ENCODE measurements at places on chromosomes 4 and X. TPM values are rescaled to one million over a fixed set of nuclear protein-coding genes. Genes with fewer than 3 reads are reported as not detected.

GRCh38 chr4:30903502-30904214, 183.5 kb downstream of the PCDH7 start:
- no peak for DNase-seq
- H3K36me3 ChIP-seq = no peaks in the 10 kb centered on the region
- no peaks in the 10 kb centered on the region for H3K4me1 ChIP-seq
- no peaks in the 10 kb centered on the region for H3K27me3 ChIP-seq

GRCh38 chr4:24428850-24429249, 155.5 kb downstream of the DHX15 start:
- H3K4me3 ChIP-seq = no peak overlapping the region
- DNase-seq = no peak
- H3K36me3 ChIP-seq = no peaks in the 10 kb centered on the region
- H3K27ac ChIP-seq = no peak overlapping the region
- H3K4me1 ChIP-seq = no peaks in the 10 kb centered on the region

- H3K27me3 ChIP-seq = no peaks in the 10 kb centered on the region
- no peak overlapping the region for H3K27ac ChIP-seq
- H3K4me3 ChIP-seq = no peak overlapping the region
- no peaks in the 10 kb centered on the region for H3K36me3 ChIP-seq
- no peak for DNase-seq
These were observed 23.4 kb downstream of the ARHGEF9 start for GRCh38 chrX:63761639-63762038.

- H3K4me1 ChIP-seq = no peaks in the 10 kb centered on the region
- no peaks in the 10 kb centered on the region for H3K36me3 ChIP-seq
- H3K4me3 ChIP-seq = no peak overlapping the region
- no peak for DNase-seq
- H3K27me3 ChIP-seq = no peaks in the 10 kb centered on the region
- H3K27ac ChIP-seq = no peak overlapping the region
These were observed 96.5 kb upstream of the EFHC2 start for GRCh38 chrX:44440006-44440405.

DNA sequence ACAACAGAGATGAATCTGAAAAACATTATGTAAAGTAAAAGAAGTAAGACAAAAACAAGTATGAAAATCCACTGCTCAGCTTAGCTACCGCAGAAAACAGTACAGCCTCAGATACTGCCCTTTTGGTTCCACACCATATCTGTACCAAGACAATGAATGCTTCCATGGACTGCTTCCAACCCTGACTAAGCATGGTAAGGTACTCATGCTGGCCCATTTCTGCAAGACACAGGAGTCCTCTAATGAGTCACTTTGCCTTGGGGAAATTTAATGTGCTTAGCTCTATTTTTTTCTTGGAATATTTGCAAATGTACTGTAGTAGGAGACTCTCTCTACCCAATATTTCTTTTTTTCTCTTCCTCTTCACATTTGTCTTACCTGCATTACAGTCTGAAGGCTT, 931.7 kb upstream of the HS3ST1 start:
- no peak overlapping the region for H3K27ac ChIP-seq
- no peaks in the 10 kb centered on the region for H3K27me3 ChIP-seq
- H3K36me3 ChIP-seq = no peaks in the 10 kb centered on the region
- no peak overlapping the region for H3K4me3 ChIP-seq
- no peak for DNase-seq
- H3K4me1 ChIP-seq = no peaks in the 10 kb centered on the region

DNA sequence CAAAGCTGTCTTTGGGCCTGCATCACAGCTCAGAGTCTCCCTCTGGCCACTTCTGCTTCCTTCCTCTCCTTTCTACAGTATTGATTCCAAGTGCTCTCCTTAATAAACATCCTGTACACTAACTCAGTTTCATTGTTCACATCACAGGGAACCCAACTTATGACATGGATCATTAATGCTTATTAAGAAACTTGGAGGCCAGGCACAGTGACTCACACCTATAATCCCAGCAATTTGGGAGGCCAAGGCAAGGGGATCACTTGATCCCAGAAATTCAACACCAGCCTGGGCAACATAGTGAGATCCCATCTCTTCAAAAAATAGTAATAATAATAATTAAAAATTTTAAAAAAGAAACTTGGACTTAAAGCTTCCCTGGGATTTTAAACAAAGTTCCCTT, 89.2 kb upstream of the EFHC2 start:
- no peak for DNase-seq
- no peaks in the 10 kb centered on the region for H3K36me3 ChIP-seq
- H3K4me1 ChIP-seq = no peaks in the 10 kb centered on the region
- H3K4me3 ChIP-seq = no peak overlapping the region

GRCh38 chr4:146379744-146380143, 142.0 kb downstream of the SLC10A7 start:
- no peak overlapping the region for H3K27ac ChIP-seq
- no peaks in the 10 kb centered on the region for H3K4me1 ChIP-seq
- H3K4me3 ChIP-seq = no peak overlapping the region
- H3K36me3 ChIP-seq = no peaks in the 10 kb centered on the region
- DNase-seq = no peak

DNA sequence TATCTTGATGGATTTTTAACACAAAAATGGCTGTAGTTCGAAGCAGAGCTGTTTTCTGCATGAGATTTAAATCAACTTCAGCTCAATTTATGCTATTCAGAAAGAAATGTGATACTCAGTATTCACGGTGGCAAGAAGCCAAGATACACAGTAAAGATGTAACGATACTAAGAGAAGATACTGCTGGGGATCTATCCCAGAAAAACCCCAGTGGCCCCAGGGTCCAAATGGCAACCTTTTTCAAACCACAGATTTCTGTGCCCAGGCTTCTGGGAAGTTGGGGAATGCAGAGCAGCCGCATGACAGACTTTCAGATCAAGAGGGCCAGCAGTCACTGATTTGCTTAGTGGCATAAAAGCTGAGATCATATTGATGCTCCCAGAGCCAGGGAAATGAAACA, 353.9 kb downstream of the AFF2 start:
- no peak overlapping the region for H3K27ac ChIP-seq
- no peak for DNase-seq
- no peaks in the 10 kb centered on the region for H3K4me1 ChIP-seq
- no peaks in the 10 kb centered on the region for H3K36me3 ChIP-seq

DNA sequence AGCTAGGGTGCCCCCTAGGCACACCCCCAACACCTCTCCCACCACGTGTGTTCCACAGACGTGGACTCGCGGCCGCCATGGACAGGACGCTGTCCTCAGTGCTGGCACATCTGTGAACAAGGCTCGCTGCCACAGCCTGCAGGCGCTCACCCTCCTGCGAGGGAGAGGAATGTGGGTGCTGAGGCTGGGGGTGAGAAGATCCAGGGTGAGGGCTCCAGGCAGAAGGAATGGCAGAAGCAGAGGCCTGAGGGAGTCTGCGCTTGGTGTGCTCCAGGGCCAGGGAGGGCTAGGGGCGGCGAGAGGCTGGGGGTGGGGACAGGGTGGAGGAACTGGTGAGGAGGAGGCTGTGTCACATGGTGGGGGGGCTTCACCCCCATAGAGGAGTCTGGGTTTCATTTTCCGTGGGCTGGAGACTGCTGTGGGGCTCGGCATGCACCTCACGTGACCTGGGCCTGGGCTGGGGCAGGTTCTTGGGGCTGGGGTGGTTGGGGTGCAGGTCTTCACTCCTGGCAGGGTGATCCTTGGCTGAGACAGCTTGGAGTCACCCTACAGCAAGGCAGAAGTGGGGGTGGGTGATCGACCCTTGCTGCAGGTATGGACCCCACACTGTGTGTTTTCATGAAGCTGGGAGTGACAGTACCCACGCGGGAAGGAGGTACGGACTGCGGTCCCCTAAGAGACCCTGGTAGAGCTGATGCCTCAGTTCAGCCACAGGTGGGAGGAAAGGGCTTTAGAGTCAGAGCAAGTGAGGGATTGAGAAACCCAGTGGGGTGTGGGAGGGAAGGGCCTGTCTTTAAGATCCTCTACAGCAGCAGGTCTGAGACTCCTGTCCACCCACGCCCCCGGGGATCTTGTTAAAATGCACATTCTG, 103.7 kb downstream of the PSAPL1 start:
- DNase-seq = peak; percentile 38
- no peaks in the 10 kb centered on the region for H3K27me3 ChIP-seq
- no peak overlapping the region for H3K4me3 ChIP-seq
- H3K36me3 ChIP-seq = no peaks in the 10 kb centered on the region
- H3K4me1 ChIP-seq = peaks cover 5% of the 10 kb centered on the region
- no peak overlapping the region for H3K27ac ChIP-seq

DNA sequence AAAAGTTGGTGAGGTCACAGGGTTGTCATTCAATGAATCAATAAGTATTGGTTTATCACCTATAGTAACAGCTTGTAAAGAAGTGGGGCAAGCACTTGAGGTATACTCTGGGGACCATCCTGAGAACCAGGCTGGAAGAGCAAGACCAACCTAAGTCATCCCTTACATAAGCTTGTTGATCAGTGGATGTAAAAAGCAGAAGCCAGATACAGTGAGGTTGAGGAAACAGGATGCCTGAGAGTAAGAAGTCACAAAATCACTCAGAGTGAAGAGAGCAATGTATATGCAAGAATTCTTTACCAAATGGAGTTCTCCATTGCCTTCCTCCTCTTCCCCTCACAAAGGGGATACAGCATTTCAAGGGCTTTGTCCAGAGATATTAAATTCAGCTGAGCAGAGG, 76.3 kb upstream of the PACRGL start:
- H3K27me3 ChIP-seq = no peaks in the 10 kb centered on the region
- no peak overlapping the region for H3K27ac ChIP-seq
- H3K36me3 ChIP-seq = no peaks in the 10 kb centered on the region
- H3K4me3 ChIP-seq = no peak overlapping the region
- peaks cover 13% of the 10 kb centered on the region for H3K4me1 ChIP-seq

- H3K36me3 ChIP-seq = no peaks in the 10 kb centered on the region
- no peak for DNase-seq
- no peak overlapping the region for H3K27ac ChIP-seq
- H3K4me3 ChIP-seq = no peak overlapping the region
- no peaks in the 10 kb centered on the region for H3K4me1 ChIP-seq
- H3K27me3 ChIP-seq = no peaks in the 10 kb centered on the region
These were observed 114.7 kb upstream of the ARMCX2 start for GRCh38 chrX:101774340-101774739.

GRCh38 chr4:154421618-154422017, 70.0 kb downstream of the DCHS2 start:
- no peak overlapping the region for H3K4me3 ChIP-seq
- H3K27ac ChIP-seq = no peak overlapping the region
- H3K27me3 ChIP-seq = no peaks in the 10 kb centered on the region
- DNase-seq = no peak

DNA sequence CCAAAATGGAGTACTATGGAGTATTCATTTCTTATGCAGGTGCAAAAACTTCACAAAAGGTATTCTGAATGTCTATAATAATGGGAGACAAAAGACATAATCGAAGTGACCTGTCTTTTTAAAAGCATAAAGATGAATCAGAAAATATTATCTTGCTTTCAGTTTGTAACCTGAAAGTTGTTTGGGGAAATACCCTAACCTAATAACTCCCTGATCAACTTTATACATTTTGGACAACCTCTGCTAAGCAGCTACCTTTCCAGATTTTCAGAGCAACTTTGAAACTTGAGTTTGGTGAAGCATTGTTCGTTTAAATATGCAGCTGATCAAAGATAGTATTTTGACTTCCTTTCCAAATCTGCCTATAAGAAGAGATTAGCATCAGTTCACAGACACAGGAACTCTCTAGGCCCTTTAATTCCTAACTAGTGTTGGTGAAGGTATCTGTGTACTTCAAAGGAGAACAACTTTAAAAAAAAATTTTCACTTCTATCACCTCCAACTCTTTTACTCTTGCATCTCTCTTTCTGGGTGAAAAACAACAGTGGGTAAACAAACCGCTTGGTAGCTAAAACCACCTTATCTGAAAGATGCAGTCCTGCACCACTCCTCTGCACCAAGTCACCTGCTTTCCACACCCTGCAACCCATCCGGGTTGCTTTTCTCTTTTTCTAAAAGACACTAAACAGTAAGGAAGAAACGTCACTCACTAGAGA, 26.5 kb downstream of the CD40LG start:
- H3K27me3 ChIP-seq = no peaks in the 10 kb centered on the region
- no peaks in the 10 kb centered on the region for H3K4me1 ChIP-seq
- H3K4me3 ChIP-seq = no peak overlapping the region
- no peak for DNase-seq

GRCh38 chrX:36388901-36389300, 469.4 kb downstream of the CFAP47 start:
- H3K27ac ChIP-seq = no peak overlapping the region
- no peak for DNase-seq
- no peaks in the 10 kb centered on the region for H3K36me3 ChIP-seq
- H3K4me3 ChIP-seq = no peak overlapping the region
- H3K4me1 ChIP-seq = no peaks in the 10 kb centered on the region
- no peaks in the 10 kb centered on the region for H3K27me3 ChIP-seq

- no peaks in the 10 kb centered on the region for H3K4me1 ChIP-seq
- H3K27ac ChIP-seq = no peak overlapping the region
- H3K27me3 ChIP-seq = no peaks in the 10 kb centered on the region
- no peak for DNase-seq
- H3K4me3 ChIP-seq = no peak overlapping the region
- no peaks in the 10 kb centered on the region for H3K36me3 ChIP-seq
These were observed 2651.6 kb downstream of the ARAP2 start for GRCh38 chr4:33592701-33593100.

GRCh38 chr4:155676430-155676825, 9.8 kb downstream of the GUCY1A1 start:
- peak overlapping the region; percentile 41 for H3K27ac ChIP-seq
- peaks cover 16% of the 10 kb centered on the region for H3K4me1 ChIP-seq
- H3K4me3 ChIP-seq = peak overlapping the region; percentile 6
- H3K27me3 ChIP-seq = no peaks in the 10 kb centered on the region
- no peak for DNase-seq

DNA sequence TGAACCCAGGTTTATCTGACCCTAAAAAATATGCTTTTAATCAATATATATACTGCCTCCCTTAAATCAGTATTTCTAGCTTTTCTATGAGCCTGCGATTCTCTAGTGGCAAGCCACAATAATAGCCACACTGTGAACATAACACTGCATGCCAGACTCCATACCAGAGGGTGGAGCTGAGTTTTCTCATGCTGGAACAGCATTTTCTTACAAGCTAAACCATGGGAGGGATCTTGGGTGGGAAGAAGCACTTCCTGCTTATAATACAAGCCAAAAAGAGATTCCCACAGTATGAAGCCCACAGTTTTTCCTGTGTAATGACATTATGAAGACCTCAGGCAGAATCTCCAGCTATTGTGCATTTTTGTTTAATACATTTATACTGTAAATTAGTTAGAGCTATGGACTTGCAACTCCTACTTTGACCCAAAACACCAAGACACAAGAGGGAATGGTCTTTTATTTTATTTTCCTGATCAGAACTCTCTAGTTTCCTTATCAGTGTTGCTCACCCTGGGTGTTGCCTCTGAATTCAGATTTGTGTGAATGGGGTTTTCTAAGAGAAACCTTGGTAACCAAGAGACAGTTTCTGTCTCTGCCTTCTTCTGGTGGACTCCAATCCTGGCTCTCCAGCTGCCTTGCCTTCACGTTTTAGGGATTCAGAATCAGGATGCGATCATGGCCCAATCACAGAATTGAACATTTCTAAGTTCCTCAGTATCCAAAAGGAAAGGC, 74.5 kb upstream of the EOLA2 start:
- no peaks in the 10 kb centered on the region for H3K4me1 ChIP-seq
- no peak for DNase-seq
- H3K27me3 ChIP-seq = no peaks in the 10 kb centered on the region

- peaks cover 36% of the 10 kb centered on the region for H3K36me3 ChIP-seq
- H3K4me1 ChIP-seq = no peaks in the 10 kb centered on the region
- no peaks in the 10 kb centered on the region for H3K27me3 ChIP-seq
- H3K4me3 ChIP-seq = no peak overlapping the region
These were observed 141.4 kb downstream of the PTTG2 start for GRCh38 chr4:38101563-38101962.

Gene NDNF
- 108 TPM for total RNA-seq

Gene DUSP21
- total RNA-seq = not detected

Gene SFRP2
- 39.5 TPM for total RNA-seq

Gene ADH1A
- total RNA-seq = 3.0 TPM

Gene GABRG1
- not detected for total RNA-seq

Data from lower lobe of right lung (tissue), 2 donors.